ENCODE measurements at places on chromosomes 6 and 20. TPM values are rescaled to one million over a fixed set of nuclear protein-coding genes. Genes with fewer than 3 reads are reported as not detected.

DNA sequence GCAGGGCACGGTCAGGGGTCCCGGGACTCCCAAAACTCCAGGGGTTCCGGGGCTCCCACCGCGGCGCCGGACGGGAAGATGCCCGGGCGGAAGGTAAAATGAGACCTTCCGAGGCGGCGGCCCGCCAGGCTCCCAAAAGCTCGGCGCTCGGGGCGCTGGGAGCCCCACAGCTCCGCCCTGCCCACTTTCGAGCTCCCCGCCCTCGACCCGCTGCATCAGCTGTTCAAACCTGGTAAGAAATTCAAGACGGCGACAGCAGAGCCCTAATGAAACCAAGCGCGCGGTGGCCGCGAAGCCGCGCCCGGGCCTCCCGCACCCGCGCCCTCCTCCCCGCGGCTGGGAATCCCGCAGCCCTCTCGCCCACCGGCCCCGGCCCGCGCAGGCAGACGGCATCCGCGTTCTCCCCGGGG, 369 bp downstream of the SLC4A11 start:
- H3K4me3 ChIP-seq = peak overlapping the region; percentile 69
- peaks cover 8% of the 10 kb centered on the region for H3K4me1 ChIP-seq
- no peak for DNase-seq
- H3K27ac ChIP-seq = no peak overlapping the region

GRCh38 chr6:1605004-1605892, 4.5 kb upstream of the FOXC1 start:
- peaks cover 34% of the 10 kb centered on the region for H3K4me1 ChIP-seq
- H3K36me3 ChIP-seq = no peaks in the 10 kb centered on the region
- peak overlapping the region; percentile 65 for H3K4me3 ChIP-seq
- no peak overlapping the region for H3K27ac ChIP-seq

DNA sequence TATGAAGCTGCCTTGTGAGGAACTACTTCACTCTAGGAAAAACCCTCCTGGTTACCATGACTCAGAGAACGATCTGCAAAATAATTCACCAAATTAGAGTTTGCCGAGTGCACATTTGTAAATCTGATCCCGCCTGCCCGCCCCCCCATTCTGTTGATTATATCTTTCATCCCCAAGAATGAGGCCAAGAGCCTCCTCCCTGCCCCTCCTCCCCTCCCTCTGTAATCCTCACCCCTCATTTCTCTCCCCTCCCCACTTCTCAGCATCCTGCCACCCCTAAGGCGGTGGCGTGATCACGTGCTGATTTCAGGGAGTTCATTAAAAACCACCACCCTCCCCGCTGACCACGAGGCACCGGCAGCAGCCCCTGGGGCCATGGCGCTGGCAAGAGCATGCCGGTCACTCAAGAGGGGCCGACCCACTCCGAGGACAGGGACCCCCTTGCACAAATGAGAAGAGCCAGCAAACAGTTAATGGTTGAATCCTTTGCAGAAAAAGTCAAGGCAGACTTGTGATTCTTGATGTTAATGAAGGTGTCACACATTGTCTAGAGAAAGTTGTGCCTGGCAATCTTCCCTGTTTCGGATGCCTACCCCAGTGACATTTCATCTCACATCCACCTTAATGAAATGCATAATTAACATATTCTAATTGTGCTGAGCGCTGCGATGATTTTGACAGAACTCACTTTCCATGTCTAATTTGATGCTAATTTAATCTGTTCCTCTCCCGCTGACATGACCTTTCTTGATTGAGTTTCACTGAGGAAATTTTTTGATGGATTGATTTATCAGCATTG, 247.9 kb downstream of the ZNF217 start:
- H3K27ac ChIP-seq = peak overlapping the region; percentile 92
- H3K4me1 ChIP-seq = peaks cover 28% of the 10 kb centered on the region
- no peaks in the 10 kb centered on the region for H3K27me3 ChIP-seq
- no peak for DNase-seq
- H3K4me3 ChIP-seq = no peak overlapping the region

KATNA1 gene
- total RNA-seq = 19.1 TPM

MAFB gene
- total RNA-seq = 10.8 TPM

ZSWIM3 gene
- 3.7 TPM for total RNA-seq

SAMD5 gene
- 12.6 TPM for total RNA-seq

All from mesothelial cell of epicardium (in vitro differentiated cells).